ENCODE measurements at places on chromosomes 2 and 18. TPM values are rescaled to one million over a fixed set of nuclear protein-coding genes. Genes with fewer than 3 reads are reported as not detected.

DNA sequence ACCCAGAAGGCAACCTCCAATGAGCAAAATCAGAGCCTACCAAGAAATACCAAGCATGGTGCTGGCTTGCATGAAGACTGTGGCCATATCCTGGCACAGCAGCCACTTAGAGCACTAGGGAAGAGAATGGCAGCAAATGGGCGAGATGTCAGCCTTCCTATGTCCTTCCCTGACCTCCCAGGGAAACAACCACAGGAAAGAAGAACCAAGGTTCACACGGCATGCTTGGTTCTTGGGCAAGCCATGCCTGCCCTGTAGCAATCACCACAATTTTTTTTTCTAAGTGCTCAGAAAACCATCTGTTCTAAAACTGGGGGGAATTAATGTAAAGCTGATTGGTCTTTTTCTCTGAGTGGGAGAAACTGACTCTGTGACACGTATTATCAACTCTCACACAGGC lies 27.8 kb downstream of the GALNT14 start:
- no peak for DNase-seq

- DNase-seq: no peak
Measured at GRCh38 chr2:176544991-176545956, 276.0 kb downstream of the MTX2 start.

DNA sequence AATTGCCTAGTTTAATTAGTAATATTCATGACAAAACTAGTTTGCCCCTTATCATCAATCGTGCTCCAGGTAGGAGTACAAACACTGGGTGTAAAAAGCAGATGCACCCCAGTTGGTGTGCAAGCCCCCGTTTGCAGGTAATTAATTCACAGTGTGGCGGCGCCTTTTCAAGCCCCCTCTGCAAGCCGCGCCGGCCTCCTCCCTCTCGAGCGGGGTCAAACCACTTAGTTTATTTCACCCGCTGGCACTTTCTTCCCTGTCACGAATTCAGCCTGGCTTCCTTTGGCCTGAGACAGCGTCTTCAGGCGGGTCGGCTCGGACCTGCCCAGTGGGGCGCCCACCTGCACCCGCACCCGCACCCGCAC lies 64.7 kb upstream of the MAPRE2 start:
- no peak for DNase-seq

DNA sequence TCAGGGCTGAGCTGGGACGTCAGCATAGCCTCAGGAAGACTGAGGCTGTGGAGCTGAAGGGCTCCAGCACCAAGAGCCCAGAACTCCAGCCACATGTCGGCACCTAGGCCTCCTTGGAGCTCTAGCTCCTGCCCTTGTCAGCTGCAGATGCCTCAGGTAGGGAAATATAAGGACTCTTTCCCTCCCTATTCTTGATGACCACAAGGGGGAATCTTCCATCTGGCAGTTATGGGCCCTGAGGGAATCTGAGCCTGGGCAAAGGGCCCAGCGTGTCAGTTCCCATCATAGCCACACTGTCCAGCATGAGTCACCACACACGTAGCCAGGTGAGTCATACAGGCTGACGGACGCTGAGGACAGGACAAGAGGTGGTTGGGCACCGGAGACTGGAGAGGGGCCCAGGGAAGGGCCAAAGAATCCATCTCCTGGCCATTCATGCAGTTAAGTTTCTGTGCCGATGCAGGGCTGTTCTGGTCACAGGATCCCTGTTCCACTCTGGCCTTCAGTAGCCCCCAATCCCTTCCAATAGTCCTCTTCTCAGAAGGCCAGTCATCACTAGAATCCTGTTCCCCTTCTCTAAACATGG lies 1.8 kb downstream of the MPV17 start:
- DNase-seq: no peak

- no peak for DNase-seq
Measured at GRCh38 chr2:144117086-144117485, 402.8 kb downstream of the ZEB2 start.

GRCh38 chr2:213476641-213477040 lies 192.4 kb downstream of the SPAG16 start:
- no peak for DNase-seq

- DNase-seq: no peak
Measured at GRCh38 chr2:48600917-48601316, 16.7 kb upstream of the GTF2A1L start.

DNA sequence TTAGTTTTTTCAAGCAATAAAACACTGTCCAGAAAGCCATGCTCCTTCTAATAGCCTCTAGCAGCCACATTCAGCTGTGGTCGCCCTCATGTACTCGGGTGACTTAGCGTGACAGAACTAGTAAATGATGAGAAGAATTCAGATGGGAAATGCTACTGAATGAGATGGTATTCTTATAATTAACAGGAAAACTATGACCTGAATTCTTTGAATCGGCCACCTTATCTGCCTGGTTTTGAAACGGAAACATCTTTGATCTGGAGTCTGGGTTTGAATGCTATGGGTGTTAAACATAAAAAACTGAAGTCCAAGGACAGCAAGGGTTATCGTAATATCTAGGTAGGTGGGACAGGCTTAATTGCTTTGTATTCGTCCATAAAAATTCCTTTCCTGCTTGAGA lies 138.8 kb upstream of the DNMT3A start:
- no peak for DNase-seq

- no peak for DNase-seq
Measured at GRCh38 chr2:148670773-148671172, 26.2 kb downstream of the EPC2 start.

DNA sequence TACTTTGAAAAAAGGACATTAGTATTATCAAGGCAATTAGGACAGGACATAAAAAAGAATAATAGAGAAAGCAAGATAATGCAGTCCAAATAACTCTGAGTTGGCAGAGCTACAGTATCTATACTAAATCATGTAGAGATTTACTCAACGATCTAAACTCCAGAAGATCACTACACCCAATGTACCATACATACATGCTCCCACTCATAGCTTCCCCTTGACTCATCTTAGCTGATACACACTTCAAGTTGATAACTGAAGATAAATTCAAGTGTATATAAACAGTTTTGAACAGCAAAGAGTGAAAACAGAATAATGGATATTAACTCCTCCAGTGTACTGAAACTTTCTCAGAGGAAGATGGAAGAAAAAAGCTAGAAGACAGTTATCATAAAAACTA lies 78.5 kb downstream of the SESTD1 start:
- DNase-seq: no peak

GRCh38 chr18:3623769-3624545 lies 174.0 kb downstream of the TGIF1 start:
- DNase-seq: no peak

- DNase-seq: no peak
Measured at GRCh38 chr2:119702918-119703401, 24.0 kb downstream of the TMEM177 start.

GRCh38 chr18:29874519-29875098 lies 1167.9 kb downstream of the DSC3 start:
- no peak for DNase-seq

- no peak for DNase-seq
Measured at GRCh38 chr2:147368306-147368705, 476.5 kb upstream of the ACVR2A start.

- DNase-seq: no peak
Measured at GRCh38 chr2:13560322-13560721, 843.6 kb downstream of the TRIB2 start.

- no peak for DNase-seq
Measured at GRCh38 chr2:223976635-223977226, 19.5 kb downstream of the MRPL44 start.

GRCh38 chr2:217559084-217559483 lies 443.7 kb downstream of the TNS1 start:
- no peak for DNase-seq

DNA sequence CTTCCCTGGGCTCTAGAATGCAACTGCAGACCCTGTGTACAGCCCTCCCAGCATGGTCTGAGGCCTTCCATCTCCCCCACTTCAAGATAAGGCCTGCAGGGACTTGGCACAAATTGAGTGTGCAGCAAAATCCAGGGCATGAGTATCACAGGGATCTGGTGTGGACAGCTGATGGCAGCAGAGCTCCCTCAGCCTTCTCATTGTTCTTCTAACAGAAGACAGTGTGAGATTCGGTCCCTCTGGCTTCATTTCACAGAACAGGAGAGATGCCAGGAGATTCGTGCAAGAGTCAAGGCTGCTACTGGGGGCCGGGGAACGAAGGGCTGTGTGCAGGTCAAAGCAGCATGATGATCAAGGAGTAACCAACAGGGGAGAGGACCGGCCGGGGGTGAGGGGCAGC lies 85.8 kb downstream of the UXS1 start:
- DNase-seq: no peak

DNA sequence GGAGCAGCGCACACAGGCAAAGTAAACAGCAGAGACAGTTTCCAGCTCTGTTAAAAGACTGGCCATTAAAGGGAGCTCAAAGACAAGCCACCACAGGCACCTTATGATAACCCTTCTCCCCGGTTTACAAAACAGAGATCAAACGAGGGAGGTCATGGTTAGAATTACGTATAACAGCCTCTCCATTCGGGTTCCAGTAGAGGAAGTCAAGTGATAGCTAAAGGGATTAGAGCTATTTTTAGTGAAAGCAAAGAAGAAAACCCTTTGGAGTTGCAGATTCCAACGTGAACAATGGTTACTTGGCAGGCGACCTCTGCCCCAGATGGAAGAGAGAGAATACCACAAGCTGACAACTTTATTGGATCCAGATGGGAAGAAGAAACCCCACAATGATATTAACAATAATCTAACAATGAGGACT lies 31.2 kb upstream of the EDAR start:
- DNase-seq: no peak

- no peak for DNase-seq
Measured at GRCh38 chr2:135936524-135936923, 48.9 kb downstream of the DARS1 start.

- DNase-seq: no peak
Measured at GRCh38 chr2:118219611-118220010, 131.3 kb downstream of the INSIG2 start.

DNA sequence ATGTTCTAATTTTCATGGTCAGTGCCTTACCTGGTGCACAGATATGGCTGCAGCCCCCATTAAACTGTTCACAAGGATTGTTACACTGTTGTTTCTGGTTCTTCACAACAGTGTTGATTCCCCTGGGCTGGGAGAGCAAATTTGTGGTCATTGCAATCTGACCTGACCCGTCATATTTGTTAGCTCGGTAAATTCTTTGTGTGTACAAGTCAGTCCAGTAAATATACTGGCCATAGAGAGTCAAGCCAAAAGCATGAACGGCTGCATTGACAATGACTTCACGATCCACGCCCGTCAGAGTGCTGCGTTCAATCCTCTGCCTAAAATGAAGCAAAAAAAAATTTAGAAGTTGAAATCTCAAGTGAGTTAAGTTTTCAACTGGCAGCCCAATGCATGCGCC lies 134.6 kb downstream of the DHRS9 start:
- no peak for DNase-seq

DNA sequence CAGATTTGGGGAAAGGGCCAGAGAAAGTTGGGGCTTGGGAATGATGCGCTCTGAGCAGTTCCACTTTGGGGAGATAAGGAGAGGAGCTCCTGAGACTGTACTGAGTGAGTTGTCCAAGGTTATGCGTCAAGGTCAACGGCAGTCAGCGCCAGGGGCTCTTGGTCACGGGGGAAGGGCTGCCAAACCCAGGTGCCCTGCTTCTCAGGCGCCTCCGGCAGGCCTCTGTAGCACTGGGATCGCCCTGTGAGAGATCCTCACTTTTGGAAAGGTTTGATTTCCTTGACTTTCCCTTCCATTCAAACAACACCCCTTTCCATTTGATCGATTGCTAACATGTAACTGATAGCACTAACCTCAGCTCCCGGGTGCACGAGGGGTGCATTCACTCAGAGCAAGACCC lies 136.5 kb upstream of the SOX11 start:
- DNase-seq: no peak

DNA sequence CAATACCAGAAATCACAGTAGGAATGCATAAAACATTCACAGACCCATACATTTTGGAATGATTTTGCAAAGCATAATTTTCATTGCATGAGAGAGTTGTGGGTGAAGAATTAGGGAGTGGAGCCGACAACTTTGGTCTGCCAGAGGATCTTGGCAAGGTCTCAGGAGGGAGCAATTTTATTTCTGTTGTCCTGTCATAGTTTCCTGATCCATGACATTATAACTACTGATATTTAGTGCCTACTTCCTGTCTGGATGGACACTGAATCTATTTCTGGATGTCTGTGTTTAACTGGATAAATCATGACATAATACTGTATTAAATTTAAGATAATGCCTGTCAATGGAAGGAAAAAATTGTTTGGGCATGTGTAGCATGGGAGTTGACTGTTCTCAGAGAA lies 2.4 kb downstream of the ITGA4 start:
- no peak for DNase-seq

DNA sequence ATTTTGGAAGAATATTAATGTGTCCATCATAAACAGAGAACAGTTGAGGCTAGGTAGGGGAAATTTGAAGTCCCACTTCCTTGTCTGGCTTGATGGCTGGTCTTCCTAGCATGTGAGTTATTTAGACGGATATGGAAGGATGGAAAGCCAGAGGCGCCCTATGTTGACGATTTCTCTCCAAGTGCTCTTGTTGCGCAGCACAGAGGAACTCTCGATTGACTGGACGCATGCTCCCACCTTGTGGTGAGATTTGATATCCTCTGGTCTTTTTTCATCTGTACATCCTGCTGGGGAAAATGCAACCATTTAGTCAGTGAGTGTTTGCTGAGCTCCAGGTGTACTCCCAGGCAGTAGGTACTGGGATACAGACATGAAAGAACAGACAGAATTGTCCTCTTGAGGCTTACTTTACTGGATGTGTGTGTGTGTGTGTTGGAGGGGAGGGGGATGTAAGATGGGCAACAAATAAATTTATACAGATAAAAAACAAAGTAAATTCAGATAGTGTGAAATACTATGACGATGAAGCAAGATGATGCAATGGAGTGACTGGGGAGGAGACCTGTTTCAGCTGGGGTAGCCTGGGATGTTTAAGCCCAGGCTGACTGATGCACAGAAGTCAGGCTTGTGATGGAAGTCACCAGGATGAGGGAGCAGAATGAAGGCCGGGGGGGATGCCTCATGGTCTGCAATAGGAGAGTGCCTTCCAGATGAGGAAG lies 137.2 kb downstream of the TRIM43 start:
- DNase-seq: peak; percentile 64

DNA sequence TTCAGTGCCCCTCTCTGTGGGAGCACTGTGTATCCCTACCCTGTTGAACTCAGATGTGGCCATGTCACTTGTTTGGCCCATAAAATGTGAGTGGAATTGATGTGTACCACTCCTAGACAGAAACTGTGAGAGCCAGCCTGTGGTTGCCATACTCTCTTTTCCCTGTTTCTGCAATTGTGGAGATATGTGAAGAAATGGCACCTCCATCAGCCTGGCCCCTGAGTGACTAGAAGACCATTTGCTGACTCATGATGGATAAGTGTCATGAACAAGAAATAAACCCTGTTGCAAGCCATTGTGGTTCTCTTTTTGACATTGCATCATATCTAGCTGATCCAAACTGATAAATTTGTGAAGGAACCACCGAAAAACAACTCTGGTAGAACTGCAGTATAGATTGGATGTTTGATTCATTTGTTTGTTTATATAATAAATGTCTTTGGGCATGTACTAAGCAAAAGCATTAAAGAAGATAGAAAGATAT lies 214.5 kb upstream of the FBXO11 start:
- no peak for DNase-seq

Gene ASAP2
- polyA plus RNA-seq: 57.5 TPM

Gene DSC3
- polyA plus RNA-seq: 3.8 TPM

Gene GAL3ST2
- 0.56 TPM for polyA plus RNA-seq

Gene INHA
- 1.6 TPM for polyA plus RNA-seq

Gene LIMS4
- polyA plus RNA-seq: 2.4 TPM

Gene BOLL
- polyA plus RNA-seq: 0.01 TPM

Gene ECEL1
- 4.7 TPM for polyA plus RNA-seq

Gene SIX2
- 14.2 TPM for polyA plus RNA-seq

Gene RHBDD1
- polyA plus RNA-seq: 27.7 TPM

Gene PLEKHH2
- 24.6 TPM for polyA plus RNA-seq

Gene CPS1
- 3.8 TPM for polyA plus RNA-seq

Gene PTPRN
- polyA plus RNA-seq: not detected

Gene TRIM54
- polyA plus RNA-seq: 3.5 TPM

Gene STARD6
- polyA plus RNA-seq: 0.35 TPM
